RPMI7951 (cell line): ENCODE measurements at places on chromosomes 3 and 15. TPM values are rescaled to one million over a fixed set of nuclear protein-coding genes. Genes with fewer than 3 reads are reported as not detected.

DNA sequence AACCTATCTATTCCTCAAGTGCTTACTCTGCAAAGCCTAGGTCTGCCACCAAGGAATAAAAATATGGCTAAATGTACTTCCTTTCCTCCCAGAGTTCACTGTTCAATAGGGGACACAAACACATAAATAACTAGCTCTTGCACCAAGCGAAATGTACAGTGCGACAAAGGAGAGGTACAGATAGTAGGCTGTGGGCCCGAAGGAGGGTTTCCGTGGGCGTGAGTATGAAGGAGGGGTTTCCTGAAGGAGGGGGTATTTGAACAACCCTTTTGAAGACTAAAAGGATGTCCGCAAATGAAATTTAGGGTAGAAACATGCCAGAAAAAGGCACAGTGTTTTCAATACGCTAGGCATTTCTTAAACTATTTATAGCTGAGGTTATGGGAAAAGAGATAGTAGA is 207.9 kb downstream of the LPP start:
- no peak for DNase-seq

DNA sequence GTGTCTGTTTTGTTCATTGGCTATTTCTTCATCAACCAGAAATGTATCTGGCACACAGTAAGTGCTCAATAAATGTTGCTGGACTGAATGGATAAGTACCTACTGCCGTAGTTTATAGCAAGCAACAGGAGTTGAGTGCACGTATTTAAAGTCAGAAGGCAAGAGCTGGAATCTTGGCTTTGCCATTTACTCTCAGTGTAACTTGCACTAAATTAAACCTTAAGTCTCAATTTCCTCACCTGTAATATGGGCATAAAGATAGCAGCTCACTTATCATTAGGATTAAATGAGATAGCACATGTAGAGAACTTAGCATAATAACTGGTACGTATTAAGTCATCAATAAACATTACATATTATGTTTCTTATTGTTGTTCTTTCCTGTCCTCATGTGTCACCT is 13.0 kb upstream of the FAM174B start:
- no peak for DNase-seq

DNA sequence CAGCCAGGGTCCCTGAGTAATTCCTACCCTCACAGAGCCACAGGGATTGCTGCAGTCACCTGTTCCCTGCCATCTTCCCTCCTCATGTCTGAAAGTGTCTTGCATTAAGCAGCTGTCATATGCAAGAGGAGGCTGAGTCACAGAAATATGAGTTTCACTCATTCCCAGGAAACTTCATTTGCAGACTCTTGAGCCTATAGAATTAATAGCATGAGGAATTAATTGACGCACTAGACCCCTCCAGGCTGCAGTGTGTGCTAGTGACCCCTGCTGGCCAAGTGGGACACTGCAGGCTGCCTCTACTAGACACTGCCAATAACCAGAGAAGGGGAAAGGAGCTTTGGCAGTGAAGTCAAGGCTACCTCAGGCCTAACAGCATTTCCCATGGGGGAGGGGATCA is 50.6 kb upstream of the SLC6A1 start:
- no peak for DNase-seq

DNA sequence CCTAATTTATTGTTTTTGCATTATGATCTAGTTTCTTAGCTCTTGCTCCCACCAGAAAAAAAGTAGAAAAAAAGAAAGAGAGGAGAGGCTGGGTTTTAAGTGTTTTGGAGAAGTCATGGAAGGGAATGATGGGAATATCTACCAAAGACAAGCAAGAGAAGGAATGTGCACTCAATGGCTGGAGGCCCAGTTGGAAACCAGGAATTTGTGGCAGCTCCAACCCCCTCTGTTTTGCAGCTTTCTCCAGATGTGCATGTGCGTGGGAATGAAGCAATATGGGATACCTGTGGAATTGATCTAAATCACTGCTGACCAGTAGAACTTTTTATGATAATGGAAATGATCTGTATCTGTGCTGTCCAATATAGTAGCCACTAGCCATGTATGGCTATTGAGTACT is 27.1 kb downstream of the EIF2AK4 start:
- DNase-seq: no peak

DNA sequence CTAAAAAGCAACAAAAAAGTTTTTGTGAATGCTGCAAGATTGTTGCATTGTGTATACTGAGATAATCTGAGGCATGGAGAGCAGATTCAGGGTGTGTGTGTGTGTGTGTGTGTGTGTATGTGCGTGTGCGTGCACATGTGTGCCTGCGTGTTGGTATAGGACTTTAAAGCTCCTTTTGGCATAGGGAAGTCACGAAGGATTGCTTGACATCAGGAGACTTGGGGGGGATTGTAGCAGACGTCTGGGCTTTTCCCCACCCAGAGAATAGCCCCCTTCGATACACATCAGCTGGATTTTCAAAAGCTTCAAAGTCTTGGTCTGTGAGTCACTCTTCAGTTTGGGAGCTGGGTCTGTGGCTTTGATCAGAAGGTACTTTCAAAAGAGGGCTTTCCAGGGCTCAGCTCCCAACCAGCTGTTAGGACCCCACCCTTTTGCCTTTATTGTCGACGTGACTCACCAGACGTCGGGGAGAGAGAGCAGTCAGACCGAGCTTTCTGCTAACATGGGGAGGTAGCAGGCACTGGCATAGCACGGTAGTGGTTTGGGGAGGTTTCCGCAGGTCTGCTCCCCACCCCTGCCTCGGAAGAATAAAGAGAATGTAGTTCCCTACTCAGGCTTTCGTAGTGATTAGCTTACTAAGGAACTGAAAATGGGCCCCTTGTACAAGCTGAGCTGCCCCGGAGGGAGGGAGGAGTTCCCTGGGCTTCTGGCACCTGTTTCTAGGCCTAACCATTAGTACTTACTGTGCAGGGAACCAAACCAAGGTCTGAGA is 4.7 kb downstream of the BHLHE40 start:
- peak; percentile 99 for DNase-seq

- no peak for DNase-seq
Measured at GRCh38 chr3:172204716-172205115, 165.3 kb downstream of the FNDC3B start.

DNA sequence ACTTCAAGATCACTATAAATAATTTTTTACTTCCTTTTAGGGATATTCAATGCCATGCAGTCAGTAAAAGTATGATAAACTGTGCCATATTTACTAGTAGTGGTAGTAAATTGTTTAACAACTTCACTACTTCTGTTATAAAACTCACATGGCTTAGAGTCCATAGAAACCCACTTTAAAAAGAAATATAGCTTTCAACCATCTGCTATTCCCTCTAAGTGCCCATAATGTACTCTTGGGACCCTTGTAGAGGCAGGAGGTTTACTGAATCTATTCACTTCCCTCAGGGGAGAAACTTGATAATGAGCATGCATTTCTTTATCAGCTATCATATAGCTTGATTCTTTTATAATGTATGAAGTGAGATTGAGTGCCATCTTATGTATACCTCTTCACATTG is 1448.4 kb upstream of the ALCAM start:
- DNase-seq: no peak

- DNase-seq: peak; percentile 34
Measured at GRCh38 chr3:153927107-153927506, 194.1 kb upstream of the ARHGEF26 start.

- DNase-seq: no peak
Measured at GRCh38 chr3:4225005-4225471, 78.1 kb upstream of the SETMAR start.

DNA sequence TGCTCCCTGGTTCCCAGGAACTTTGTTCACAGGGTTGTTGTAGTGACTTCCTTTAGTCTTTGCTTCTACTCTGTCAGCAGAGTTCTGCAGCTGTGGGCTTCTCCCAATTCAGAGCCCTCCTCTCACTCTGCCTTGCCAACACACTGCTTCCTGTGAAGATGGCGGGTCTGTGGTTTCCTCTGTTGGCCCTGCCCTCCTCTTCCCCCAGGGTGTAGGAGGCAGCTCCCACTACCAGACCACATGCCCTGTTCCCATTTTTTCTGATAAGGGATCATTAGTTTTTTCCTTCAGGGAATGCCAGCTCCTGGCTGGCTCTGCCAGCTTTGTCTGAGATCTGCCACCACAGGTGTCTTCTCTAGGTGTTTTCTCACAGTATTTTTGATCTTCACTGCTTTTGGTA is 12.7 kb downstream of the SPSB4 start:
- no peak for DNase-seq

DNA sequence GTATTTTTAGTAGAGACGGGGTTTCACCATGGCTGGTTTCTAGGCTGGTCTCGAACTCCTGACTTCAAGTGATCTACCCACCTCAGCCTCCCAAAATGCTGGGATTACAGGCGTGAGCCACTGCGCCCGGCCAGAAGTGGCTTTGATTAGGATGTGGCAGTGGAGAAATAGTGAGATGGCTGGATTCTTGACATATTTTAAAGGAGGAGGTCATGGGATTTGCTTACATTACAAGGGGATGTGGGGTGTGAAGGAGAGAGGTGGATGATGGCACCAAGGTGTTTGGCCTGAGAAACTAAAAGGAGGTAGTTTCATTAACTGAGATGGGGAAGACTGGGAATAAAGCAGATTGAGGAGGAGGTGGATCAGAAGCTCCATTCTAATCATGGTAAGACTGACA is 15.0 kb upstream of the LTF start:
- no peak for DNase-seq

- peak; percentile 51 for DNase-seq
Measured at GRCh38 chr15:98002866-98003265, 42.4 kb downstream of the ARRDC4 start.

- peak; percentile 15 for DNase-seq
Measured at GRCh38 chr15:69200832-69201745, 40.7 kb downstream of the GLCE start.

DNA sequence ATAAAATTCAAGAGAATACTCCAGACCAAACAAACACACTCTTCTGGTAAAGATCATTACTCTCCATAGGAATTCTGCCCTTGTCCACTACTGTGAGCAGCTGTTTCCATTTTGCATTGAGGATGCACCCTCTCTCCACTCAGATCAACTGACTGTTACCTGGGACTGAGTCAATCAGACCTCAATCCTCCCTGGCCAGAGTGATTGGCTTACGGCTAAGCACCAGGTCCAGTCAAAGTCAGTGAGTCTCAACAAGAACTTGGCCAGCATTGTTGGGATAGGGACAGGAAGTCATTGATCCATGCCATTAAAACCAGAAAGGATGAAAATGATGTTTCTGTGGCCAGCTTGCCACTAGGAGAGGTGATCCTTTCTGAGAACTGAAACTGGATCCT is 79.7 kb downstream of the WNT5A start:
- peak; percentile 69 for DNase-seq

DNA sequence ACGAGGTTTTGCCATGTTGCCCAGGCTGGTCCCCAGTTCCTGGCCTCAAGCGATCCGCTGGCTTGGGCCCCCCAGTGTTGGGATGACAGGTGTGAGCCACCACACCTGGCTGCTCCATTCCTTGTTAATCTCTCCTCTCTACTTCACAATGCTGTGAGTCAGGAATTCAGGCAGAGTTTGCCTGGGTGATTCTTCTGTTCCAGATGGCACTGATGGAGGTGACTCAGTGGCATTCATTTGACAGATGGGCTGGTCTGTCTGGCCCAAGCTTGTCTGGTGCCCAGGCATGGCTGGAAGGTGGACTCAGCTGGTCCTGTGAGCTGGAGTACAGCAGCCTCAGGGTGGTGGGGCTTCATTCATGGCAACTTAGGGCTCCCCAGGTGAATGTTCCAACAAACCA is 43.2 kb downstream of the SLC6A20 start:
- no peak for DNase-seq

- DNase-seq: no peak
Measured at GRCh38 chr3:83567935-83568334, 1390.9 kb upstream of the CADM2 start.

- no peak for DNase-seq
Measured at GRCh38 chr3:4506559-4507023, 13.4 kb downstream of the ITPR1 start.

GRCh38 chr15:51849860-51850259 is 20.4 kb downstream of the TMOD3 start:
- no peak for DNase-seq

DNA sequence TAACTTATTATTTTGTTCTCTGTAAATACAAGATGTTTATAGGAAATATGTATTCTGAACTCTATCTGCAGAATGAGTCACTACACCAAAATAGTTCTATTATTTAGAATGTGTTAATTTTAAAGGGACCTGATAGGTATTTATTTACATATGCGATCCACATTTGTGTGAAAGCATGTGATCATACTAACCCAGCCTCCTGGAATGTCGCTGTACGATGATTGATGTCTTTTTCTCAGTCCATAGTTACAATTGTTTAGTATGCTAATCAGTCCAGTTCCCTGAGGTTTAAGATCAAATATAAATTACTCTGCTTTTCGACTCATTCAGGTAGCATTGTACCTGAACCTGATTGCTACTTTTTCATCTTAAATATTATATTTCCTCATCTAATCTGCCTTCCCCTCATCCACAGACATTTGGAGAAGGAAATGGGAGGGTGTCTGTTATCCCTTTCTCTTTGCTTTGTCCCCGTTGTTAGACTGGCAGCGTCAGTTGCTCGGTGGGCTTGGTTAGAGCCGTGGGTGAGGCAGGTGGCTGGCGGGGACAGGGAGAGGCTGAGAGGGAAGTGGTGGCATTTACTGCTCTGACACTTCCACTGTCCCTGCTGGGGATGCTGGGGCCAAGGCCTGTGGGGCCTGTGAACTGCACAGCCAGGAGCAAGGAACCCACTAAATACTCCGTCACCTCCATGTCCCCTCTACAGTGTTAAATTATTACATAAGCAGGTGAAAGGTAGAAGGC is 27.8 kb upstream of the NR2E3 start:
- DNase-seq: no peak

KNG1 gene
- not detected in 2 replicates for total RNA-seq

CMTM6 gene
- total RNA-seq: 203 and 270 TPM in 2 replicates

ZIC1 gene
- 12.1 and 12.2 TPM in 2 replicates for total RNA-seq

KCNMB2 gene
- 23.0 and 27.4 TPM in 2 replicates for total RNA-seq

PRR20G gene
- total RNA-seq: not detected in 2 replicates

TNFSF10 gene
- total RNA-seq: 8.3 and 11.7 TPM in 2 replicates

KLHL6 gene
- total RNA-seq: not detected in 2 replicates

LNP1 gene
- total RNA-seq: 6.5 and 10.0 TPM in 2 replicates
